ENCODE measurements at places on chromosomes 13 and 19.
A peak's percentile ranks its signal among the peaks of the same experiment; 100 is the strongest.

DNA sequence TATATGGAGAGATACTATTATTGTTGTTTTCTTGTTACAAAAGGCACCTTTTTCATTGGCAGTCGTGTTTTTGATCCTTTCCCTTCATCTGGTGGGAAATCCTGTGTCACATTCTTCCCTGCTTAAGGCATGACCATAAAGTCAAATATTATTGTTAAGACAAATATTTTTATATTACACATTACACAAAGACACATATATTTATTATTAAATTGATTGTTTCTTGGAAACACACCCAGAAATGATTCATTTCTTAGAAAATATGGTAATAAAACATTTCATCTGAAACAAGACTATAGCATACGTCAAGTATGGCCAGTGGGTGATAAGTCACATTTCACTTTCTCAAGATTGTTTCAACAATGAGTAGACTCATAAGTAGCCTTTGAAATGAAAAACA is 77.3 kb downstream of the KCTD12 start:
- no peak for DNase-seq

DNA sequence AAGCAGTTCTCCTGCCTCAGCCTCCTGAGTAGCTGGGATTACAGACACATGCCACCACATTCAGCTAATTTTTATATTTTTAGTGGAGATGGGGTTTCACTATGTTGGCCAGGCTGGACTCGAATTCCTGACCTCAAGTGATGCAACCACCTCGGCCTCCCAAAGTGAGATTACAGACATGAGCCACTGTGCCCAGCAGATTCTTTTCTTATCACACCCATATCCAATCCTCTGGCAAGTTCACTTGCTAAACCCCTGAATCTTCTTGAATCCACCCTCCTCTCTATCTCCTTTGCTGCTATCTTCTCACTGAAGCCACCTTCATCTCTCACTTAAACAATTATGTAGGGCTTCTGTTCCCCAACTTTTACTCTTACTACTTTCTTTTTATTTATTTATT is 17.5 kb downstream of the TMEM143 start:
- no peak for DNase-seq

- peak; percentile 66 for DNase-seq
Measured at GRCh38 chr13:32639502-32640105, 53.4 kb downstream of the PDS5B start.

- no peak for DNase-seq
Measured at GRCh38 chr13:77728265-77729125, 31.0 kb downstream of the SLAIN1 start.

GRCh38 chr19:46481947-46482346 is 10.6 kb upstream of the PNMA8A start:
- DNase-seq, result no peak

DNA sequence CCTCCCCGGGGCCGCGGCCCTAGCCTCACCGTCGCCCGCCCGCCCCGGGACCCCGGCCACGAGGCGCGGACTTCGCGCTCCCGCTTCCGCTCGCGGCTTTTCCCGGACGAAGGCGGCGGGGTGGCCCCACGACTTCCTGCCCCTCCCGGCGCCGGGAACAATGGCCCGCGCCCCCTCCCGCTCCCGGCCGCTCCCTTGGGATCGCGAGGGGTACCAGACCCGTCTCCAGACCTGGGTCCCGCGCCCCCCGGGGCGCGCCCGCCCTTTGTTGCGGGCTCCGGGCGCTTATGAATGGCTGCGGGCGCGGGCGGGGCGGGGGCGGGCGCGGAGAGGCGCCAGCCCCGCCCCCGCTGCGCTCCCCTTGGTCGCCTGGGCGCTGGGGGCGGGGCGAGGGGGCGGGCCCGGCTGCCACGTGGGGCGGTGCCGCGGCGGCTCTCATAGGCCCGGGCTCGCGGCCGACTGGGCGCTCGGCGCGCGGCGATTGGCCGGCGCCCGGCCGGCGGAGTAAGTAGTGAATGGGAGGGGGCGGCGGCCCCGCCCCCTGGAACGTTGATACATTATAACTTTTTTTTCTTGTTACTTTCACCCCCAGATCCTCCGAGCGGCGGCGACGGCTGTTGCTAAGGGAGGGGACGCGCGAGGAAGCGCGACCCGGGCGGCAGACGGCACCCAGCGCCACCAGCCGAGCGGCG is 1.1 kb downstream of the MIDN start:
- peak; percentile 96 for DNase-seq

- no peak for DNase-seq
Measured at GRCh38 chr19:37303591-37304171, 67.2 kb upstream of the ZNF527 start.

GRCh38 chr13:51825165-51825592 is 19.8 kb downstream of the TMEM272 start:
- DNase-seq, result no peak

- no peak for DNase-seq
Measured at GRCh38 chr13:73372666-73373627, 314.1 kb downstream of the KLF5 start.

Data from natural killer cell treated with Interleukin-12 subunit alpha and Interleukin-12 subunit beta and Interleukin-15 and Interleukin-18, amount 100 ng/mL, for 72 hours (primary cell).